ENCODE measurements at places on chromosomes 7 and 10.

GRCh38 chr10:70851597-70852475 lies 36.1 kb downstream of the SGPL1 start:
- peak; percentile 7 for DNase-seq

DNA sequence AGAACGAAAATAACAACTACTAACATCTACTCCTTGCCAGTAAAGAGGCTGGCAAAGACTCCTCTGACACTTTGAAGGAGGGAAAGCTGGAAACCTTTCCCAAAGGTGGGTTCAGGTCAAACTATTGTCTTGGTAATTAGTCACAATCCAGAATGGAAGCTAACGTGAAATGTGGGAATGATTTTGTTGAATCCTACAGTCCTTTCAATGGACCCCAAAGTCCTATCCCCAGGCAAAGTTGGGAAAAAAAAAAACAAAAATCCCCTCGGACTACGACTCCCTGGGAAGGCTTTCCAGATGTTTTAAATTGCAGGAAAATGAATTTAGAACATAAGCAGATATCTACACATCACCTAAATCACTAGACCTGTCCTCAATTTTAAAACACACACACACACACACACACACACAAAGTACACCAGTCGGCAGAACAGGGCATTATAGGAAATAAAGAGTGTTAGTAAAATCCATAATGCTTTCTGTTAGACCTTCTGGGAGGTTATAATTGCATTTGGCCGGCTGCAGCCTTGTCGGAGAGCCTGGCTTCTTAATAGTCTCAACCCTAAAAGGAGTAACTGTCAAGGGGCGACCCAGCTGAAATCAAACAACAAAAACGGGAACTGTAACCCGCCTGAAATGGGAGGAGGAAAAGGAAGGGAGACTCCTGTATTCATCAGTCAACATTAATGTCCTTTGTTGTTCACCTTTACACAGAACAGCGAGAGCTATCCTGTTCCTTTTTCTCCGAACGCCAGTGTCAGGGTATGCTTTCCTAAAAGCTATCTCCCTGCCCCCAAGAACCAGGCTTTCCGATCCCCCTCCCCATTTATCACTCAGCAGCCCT lies 1.5 kb downstream of the DOCK4 start:
- peak; percentile 42 for DNase-seq

DNA sequence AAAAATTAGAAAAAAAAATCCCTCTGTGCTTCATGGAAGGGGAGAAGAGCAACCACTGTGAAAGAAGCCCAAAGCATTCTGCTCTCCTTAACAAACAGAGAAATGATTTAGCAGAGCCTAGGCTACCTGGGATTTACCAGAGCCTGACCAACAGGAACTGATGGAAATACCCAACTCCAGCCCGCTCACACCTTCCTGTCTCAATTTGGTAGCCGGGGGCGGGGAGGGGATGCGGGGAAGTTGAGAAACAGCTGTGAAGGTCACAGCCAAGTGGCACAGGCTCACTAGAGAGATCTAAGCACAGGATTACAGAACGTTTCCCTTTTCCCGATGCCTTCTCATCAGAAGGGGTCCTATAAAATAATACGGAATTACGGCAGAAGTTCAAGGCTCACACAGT lies 17.6 kb downstream of the RSU1 start:
- no peak for DNase-seq

- no peak for DNase-seq
Measured at GRCh38 chr7:19939746-19940145, 166.3 kb upstream of the TMEM196 start.

GRCh38 chr7:52473756-52474155 lies 561.7 kb upstream of the POM121L12 start:
- no peak for DNase-seq

GRCh38 chr7:70774950-70775527 lies 356.9 kb upstream of the GALNT17 start:
- DNase-seq: no peak

DNA sequence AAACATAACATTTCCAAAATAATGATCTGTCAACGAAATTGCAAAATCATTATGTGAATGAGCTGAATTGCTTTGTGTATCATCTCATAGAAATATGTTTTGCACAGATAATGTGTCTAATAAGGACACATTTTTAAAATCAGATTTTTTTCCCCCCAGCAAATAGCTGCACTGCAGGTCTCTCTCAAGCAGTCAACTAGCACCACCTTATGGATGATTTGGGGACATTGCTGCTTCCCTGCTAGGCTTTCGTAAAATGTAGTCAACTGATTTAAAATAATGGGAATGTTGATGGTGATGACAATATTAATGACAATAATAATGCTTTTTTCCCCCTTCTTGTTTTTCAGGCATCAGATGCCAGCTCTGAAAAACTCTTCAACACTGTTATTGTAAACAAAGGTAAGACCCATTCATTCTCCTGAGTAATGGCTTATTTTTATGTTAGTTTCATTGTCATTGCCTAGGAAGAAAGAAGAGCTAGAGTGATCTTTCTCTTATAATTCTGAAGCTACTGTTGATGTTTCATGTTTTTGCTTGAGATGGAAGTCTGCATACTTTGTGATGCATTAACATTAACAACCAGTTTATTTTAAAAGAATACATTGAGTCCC lies 433.6 kb upstream of the GALNT17 start:
- peak; percentile 65 for DNase-seq

- DNase-seq: no peak
Measured at GRCh38 chr10:81019029-81019890, 481.6 kb downstream of the SH2D4B start.
